NCI-H526 treated with DMSO at 0.1 percent for 48 hours (cell line): ENCODE measurements at places on chromosomes 2 and 18.
A peak's percentile ranks its signal among the peaks of the same experiment; 100 is the strongest.

GRCh38 chr2:197672371-197672893 is 3.0 kb downstream of the RFTN2 start:
- no peak for DNase-seq

DNA sequence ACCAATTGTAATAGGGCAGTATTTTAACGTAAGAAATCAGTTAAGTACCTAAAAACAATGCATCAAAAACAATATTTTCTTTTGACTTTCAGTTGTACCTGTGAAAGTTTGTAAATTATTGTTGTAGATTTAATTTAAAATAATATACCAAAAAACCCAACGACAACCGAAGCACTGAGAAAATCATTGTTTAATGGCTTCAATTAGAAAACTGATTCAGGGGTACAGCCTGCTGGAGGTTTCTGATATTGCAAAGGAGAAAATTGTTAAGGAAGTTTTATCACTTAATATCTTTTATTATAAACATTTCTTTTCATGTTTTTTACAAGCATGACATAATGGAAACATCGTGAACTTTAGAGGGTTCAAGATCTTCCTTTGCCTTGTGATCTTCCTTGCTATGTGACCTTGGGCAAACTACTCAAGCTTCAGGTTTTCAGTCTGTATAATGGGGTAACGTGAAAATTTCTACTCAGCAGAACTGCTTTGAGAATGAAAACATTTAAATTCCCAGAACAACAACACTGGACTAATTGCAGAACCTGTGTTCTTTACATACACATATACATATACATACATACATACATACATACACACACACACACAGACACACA is 76.3 kb upstream of the GLS start:
- DNase-seq = peak; percentile 15

GRCh38 chr18:9535430-9535991 is 60.2 kb downstream of the RALBP1 start:
- no peak for DNase-seq

DNA sequence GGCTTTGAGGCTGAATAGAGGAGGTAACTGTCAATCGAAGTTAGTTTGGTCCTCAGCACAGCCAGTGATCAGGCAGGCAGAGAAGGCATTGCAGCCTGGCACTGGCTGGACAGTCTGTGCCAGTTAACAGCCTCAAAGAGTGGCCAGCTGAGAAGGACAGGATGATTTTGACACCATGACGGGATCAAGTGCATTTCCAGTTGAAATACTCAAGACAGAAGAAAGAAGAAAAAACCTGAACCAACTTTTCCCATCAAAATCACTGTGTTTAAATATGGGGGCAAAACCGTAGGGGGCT is 96.7 kb upstream of the ZCCHC2 start:
- DNase-seq = no peak

- DNase-seq = no peak
Observed at GRCh38 chr2:237758185-237758584, 40.4 kb upstream of the RBM44 start.

GRCh38 chr2:62939735-62940491 is 110.7 kb upstream of the OTX1 start:
- DNase-seq = no peak

DNA sequence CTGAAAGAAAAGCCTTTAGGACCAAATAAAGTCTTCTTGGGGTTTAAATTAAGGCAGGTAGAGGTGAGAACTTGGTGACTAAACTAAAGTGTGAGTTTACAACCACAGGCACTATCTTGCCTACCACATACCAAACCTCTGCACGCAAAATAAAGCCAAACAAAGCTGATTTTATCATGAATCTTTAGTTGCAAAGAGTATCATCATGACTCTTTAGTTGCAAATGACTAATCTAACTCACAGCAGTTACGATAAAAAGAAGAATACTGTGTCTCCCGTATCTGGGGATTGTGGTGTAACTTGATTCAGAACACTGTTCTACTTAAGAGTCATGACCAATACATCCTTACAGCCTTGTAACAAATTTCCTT is 11.2 kb downstream of the CFAP210 start:
- DNase-seq = no peak

DNA sequence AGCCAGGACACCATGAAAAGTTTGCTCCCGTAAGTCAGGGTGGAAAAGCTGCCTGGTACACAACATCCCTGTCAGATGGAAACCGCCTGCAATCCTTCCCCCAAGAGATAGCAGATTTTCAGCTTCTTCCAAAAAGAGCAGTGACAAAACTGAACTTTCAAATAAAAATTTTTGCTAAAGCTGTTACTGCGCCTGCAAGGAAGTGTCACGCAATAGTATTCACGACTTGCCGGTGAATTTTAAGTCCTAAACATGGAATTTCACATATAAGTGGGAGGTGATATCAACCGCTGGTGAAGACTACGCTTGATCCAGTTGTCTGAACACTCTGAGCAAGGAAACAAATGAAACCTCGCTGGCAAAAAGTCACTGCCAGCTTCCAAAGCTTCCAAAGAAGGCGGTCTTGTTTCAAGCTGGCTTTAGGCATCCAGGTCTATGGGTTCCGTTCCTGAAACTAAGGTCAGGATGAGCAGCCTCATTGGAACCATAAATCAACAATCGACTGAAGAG is 2.8 kb downstream of the COL6A3 start:
- no peak for DNase-seq

GRCh38 chr2:212538305-212539071 is at the start of gene ERBB4:
TSS of gene ERBB4 (minus strand) at chr2:212538802. CDS start at chr2:212538530, 272 bp downstream.
- DNase-seq = no peak

- DNase-seq = no peak
Observed at GRCh38 chr2:74947703-74948102, 10.7 kb upstream of the POLE4 start.

- no peak for DNase-seq
Observed at GRCh38 chr2:69143748-69144360, 130.9 kb downstream of the ANTXR1 start.

DNA sequence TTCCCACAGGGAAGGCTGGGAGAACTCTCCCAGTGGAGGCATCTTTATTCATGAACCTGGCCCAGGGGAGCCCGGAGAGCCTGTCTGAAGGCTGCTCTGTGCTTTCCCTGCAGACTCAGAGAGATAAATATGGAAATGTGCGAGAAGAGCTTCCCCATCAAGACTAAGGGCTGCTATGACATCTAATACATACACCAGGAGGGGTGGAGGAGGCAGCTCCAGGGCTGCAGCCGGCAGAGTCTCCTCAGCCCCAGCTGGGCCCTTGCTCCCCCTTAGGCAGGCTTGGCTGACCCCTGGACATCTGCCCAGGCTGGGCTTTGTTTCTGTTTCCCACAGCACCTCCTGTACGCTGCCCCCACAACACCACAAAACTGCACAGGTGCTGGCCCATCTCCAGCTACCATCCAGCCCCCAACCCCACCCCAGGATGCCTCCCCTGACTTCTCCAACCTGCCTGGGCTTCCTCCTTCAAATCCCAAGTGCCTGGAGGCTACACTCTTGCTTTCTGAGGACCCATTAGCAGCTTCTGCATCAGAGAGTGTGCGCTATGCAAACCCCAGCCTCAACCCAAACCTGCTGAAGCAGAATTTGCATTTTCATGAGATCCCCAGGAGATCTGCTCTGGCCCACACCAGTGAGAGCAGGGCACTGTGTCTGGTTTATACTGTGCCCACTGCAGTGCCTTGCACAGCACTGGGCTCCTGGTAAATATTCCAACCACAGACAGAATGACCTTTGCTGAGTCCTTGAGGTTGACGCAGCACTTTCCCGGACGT is 96.8 kb downstream of the VSNL1 start:
- peak; percentile 87 for DNase-seq

GRCh38 chr2:205725059-205725458 is 42.8 kb downstream of the NRP2 start:
- no peak for DNase-seq

- peak; percentile 91 for DNase-seq
Observed at GRCh38 chr2:189899101-189899500, 114.9 kb downstream of the PMS1 start.

- no peak for DNase-seq
Observed at GRCh38 chr2:11263177-11263576, 81.3 kb downstream of the ROCK2 start.

DNA sequence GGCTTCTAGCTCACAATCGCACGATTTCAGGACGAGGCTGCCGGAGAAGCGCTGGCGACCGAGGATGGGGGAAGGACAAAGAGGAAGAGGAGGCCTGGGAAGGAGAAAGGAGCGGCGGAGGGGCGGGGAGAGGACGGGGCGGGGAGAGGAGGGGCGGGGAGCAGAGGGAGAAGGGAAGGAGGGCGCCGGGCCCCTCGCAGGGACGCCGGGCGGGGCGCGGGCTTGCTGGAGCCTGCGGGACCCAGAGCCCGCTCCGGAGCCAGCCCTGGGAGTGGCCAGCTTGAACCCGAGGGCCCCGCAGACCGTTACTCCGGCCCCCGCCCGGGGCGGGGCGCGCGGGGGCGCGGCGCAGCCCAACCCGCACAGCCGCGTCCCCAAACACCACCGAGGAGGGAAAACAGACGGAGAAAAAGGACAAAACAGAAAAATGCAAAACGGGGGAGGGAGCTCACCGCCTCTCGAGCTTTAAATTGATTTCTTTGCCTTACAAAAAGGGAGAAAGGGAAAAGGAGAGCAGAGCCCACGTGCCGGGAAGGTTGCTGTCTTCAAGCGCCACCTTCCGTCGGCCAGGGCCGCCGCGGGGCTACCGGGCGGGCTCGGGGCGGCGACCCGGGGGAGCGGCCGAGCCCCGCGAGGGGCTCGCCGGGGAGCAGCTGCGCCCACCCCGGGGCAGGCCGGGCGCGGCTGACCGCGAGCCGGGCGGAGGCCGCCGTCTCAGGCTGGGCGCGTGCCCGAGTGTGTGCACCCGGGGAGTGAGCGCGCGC is 781 bp upstream of the SOX11 start:
- DNase-seq = no peak

DNA sequence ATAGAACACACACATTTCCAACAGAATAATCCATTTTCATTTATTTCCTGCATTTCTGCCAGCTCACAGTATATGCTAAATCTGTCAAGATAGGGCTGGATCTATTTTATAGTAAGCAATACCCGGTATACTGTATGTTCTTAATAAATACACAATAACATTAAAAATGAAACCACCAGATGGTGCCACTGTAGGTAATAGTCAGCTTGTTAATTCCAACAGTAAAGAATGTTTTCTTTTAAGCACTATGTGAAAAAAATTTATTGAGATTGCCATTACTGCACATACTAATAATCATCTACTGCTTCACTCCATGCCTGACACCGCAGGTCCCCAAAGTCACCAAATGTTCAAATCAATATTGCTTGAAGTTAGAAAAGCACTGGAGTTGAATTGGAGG is 131.5 kb upstream of the PGAP1 start:
- no peak for DNase-seq

- DNase-seq = no peak
Observed at GRCh38 chr2:10820978-10821695, 8.6 kb upstream of the PDIA6 start.

DNA sequence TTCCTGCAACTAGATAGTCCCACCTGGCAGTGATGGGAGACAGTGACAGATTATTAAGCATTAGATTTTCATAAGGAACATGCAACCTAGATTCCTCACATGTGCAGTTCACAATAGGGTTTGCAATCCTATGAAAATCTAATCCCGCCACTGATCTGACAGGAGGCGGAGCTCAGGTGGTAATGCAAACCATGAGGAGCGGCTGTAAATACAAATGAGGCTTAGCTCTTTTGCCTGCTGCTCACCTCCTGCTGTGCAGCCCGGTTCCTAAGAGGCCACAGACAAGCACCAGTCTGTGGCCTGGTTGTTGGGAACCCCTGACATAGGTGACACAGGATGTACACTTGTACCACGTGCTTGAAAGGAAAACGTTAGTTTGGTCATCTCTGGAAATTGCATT is 41.6 kb downstream of the CDH19 start:
- DNase-seq = no peak

- no peak for DNase-seq
Observed at GRCh38 chr18:50138181-50139064, 56.5 kb downstream of the MYO5B start.

DNA sequence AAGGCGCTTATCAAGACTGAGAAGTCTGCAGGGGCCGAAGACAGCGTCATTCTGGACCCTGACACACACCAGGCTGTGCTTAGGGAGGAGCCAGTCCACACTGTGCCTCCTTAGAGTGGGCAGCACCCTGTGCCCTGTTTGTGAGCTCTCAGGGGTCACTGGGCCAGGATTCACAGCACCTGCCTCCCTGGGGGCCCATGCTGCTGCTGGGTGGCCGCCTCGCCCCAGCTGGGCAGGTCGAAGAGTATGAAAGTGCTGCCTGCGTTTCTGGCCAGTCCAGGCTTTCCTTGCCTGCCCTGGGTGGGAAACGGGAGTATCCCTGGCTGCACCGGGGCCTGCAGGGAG is 15.4 kb upstream of the GPR55 start:
- DNase-seq = no peak

- no peak for DNase-seq
Observed at GRCh38 chr2:83340424-83340823, 1118.7 kb downstream of the SUCLG1 start.

DNA sequence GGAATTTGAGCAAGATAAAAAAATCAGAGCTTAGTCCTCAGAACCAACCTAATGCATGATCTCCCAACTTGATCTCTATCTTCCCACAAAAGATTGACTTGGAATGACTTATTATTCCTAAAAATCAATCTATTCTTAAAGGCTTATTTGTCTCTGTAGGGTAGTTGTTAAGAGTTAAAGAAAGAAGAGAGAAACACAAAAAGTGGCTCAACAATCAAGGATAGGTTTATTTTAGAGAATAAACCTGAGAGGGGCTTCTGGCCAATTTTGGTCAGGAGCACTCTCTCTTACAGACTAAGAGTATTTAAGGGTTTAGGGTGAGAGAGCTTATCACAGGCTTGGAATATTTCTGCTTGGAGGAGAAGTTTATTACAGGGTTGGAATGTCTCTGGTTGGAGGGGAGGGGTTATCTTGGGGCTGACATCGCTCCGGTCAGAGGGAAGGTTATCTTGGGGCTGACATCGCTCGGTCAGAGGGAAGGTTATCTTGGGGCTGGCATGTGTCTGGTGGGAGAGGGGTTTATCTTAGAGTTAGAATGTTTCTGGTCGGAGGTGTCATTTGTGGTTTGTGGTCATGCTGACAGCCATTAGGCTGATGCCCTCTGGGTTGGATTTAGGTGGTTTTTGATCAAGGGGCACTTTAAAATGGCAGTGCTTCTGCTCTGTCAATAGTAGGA is 2.4 kb upstream of the MFF start:
- DNase-seq = no peak

DNA sequence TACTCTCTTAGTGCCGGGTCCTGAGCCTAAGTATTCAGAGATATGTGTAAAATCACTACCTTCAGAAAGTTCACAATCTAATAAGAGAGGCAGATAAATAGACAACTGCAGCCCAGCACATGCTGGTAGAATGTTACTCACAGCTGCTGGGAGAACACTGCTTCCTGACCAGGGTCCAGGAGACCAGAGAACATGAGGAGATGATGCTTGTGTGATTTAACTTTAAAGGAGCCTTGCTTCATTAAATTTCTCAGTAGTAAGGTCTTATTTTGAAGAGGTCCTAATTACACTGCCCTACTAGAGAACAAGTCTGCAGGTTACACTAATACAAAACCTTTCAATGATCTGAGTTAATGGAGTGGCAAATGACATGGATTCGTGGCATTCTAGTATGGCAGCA is 209.9 kb upstream of the TRIB2 start:
- no peak for DNase-seq

GRCh38 chr2:152056418-152056817 is 42.4 kb downstream of the CACNB4 start:
- DNase-seq = no peak
